Effector CD8-positive, alpha-beta T cell (primary cell): ENCODE measurements at places on chromosomes 1 and 21.

GRCh38 chr21:22342889-22343288 lies 1344.7 kb downstream of the NCAM2 start:
- no peak for DNase-seq

GRCh38 chr1:65840683-65841082 lies 48.0 kb downstream of the PDE4B start:
- no peak for DNase-seq

- no peak for DNase-seq
These were observed 153.6 kb downstream of the PGBD5 start for GRCh38 chr1:230272557-230272956.

GRCh38 chr1:100649146-100649545 lies 70.4 kb upstream of the VCAM1 start:
- DNase-seq, result no peak

DNA sequence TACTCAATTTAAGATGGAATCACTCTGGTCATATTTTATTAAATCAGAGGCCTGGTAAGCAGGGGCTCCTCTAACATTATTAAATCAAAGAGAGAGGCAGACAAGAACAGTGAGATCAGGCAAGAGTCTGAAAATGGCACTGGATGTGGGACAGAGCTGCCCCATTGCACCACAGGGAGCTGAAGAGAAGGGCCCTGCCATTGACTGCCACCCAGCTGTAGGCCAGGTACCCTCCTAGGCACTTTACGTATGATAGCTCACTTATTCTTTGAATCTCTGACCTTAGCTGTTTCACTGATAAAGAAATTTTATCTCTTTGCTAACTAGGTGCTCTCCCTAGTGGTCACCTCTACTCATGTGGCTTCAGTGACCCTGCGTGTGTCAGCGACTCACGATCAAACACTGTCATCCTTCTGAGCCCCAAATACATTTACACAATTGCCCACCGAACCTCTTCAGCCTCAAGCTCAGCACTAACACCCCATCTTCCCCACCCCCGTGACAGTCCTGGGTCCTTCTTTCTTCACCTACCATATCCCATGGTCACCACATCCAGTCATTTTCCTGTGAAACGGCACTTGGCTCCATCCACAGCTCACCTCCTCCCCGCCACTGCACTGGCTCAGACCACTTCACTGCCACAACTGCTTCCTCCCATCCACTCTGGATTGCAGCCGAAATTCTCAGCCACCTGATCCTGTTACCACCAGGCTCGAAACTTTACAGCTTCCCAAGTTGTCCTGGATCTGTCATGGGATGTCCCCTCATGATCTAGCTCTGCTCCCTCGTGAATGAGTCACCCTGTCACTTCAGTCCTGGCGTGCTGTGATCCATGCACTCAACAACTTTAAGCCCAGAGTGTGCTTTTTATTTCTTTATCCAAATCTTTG lies 97.3 kb upstream of the SYT6 start:
- no peak for DNase-seq

DNA sequence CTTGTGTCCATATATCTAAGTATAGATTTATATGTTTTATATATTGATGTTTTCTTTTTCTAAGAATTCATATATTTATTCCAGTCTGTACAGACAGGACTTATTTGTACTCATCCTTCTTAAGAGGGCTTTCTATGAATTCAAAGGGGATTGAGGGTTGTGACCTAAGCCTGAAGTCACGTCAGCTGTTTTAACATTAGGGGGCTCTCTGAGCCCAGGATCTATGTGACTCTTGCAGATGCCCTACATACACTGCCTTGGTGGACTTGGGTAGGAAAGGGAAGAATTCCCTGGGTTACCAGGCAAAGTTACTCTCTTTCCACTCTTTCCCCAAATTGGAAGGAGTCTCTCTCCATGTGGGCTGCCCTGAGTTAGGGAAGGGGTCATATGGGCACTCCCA lies 283.8 kb upstream of the DAB1 start:
- DNase-seq, result no peak

DNA sequence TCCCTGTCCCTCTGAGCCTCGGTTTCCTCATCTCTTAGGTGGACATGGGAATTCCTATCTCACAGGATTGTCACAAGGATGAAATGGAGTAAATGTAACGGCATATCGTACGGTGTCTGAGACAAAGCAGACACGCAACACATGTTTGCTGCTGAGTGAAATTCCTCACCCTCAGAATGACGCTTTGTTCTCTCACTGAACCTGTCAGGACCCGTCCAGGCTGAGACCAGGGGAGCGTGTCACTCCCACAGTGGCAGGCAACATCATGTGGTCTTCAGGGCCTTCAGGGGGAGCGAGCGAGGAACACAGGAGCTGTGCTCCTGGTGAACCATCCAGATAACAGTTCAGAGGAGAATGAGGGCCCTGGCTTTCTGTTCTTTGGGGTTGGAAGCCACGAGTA lies 74.2 kb downstream of the TOMM20 start:
- no peak for DNase-seq

DNA sequence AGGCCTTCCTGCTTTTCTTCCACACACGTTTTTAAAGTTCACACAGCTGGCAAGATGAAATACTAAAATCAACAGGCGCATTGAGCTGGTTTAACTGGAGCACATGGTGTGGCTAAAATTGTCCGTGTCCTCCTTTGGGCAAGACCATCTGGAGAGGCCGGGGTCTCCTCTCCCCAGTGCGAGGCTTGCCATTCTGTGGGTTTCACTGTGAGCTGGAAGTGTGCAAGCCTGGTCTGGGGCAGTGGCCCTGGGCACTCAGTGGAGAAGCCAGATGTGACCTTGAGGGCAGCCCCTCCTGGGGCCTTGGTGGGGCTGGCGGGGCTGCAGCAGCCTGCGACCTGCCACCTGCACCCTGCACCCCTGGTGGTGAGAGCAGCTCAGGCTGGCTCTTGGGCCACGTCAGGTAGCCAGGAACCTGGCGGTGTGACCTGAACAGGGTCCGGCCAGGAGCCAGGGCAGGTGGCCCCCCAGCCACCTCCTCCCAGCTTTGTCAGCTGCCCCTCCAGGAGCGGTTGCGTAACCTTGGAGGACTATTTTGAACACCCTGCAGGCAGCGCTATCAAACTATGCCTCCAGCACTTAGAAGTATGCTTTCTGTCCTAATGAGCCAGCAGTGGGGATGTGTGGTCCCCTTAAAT lies 52.4 kb downstream of the SLC37A1 start:
- no peak for DNase-seq

- DNase-seq, result no peak
These were observed 29.1 kb upstream of the NEK2 start for GRCh38 chr1:211704543-211704942.

- peak; percentile 80 for DNase-seq
These were observed 34.8 kb downstream of the KCNQ4 start for GRCh38 chr1:40818264-40818961.

DNA sequence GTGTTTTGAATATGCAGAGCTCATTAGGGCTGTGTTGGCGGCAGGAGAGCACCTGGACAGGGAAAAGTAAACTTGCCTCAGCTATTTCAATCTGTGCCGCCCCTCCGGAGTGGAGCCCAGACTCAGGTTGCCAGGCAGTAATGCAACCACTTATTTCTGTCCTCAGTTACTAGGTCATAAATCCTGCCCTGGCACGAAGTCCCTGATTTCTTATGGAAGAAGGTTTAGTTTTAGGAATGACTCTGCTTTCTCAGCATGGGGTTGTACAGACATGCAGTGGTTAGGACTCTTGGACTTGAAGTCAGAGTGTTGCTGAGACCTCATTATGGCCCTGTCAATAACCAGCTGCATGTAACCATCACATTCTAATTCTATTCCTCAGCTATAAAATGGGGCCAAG lies 98.3 kb upstream of the FGGY start:
- DNase-seq, result no peak

DNA sequence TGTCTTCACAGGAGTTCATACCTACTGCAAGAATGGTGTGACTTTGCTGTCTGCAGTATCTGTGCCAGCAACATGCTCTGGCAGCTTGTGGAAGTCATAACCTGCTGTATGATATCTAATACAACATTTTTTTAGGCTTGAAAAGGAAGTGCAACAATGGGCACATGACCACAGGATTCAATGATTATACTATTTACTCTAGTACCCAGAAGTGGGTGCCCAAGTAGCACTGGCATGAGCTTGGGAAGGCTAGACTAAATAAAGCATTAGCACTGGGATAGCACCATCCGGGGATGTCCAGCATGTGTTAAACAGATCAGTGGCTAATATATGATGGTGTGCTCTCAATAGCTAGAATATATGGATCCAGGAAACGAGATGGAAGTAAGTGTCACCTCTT lies 98.6 kb upstream of the PDE4B start:
- DNase-seq, result no peak

- DNase-seq, result no peak
These were observed 53.4 kb downstream of the SSBP3 start for GRCh38 chr1:54352755-54353154.

- no peak for DNase-seq
These were observed 18.7 kb upstream of the PODN start for GRCh38 chr1:53043271-53043670.

DNA sequence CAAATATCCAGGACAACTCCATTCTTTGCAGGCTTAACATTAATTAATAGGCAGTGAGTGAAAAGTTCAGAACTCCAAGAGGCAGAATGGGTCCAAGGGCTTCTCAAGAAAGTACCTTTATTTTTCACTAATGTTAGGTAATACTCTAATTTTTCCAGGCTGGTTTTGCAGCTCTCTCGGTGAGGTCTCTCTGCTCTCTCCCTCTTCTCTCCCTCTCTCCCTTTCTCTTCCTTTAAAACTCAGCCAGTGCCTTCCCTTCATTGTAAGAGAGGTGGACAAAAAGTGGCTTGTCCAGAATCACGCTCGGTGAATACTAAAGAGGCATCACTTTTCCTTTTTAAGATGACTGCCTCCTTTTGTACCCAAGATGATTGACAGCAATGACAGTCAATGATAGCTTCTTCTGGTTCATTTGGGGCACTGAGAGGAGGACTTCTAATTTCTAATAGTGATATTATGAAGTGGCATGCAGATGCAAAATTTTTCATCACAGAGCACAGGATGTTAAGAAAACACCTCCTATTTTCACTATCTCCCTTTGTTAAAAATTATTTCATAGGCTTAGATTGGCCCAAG lies 1.3 kb upstream of the CHI3L1 start:
- DNase-seq, result no peak

GRCh38 chr1:161440312-161440894 lies 64.9 kb upstream of the FCGR2A start:
- no peak for DNase-seq

GRCh38 chr1:189619682-189620332 lies 857.9 kb downstream of the BRINP3 start:
- no peak for DNase-seq

DNA sequence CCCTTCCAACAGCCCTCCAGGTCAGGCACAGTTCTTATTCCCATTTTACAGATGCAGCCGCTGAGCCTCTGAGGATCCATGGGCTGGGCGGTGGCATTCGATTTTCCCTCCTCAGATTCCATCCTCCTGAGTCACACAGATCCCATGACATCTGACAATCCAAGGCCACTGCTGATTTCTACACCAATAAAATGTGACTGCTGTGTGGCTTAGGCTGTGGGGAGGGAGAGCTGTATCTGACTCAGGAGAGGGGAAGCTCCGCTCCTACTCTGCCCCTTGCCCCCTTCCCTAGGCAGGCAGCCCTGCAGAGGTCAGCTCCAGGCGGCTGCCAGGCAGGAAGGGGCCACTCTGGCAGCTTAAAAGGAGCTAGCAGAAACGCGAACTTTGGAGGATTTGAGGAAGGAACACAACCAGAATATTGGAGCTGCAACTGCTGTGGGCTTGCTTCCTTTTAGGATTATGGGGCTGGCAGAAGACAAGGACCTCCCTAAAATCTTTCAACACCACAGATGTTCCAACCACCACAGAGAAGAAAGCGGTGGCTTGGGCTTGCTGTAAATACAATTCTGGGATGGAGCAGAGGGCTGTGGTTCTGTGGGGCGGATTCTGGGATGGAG lies 50.0 kb downstream of the MRPL37 start:
- DNase-seq, result no peak

DNA sequence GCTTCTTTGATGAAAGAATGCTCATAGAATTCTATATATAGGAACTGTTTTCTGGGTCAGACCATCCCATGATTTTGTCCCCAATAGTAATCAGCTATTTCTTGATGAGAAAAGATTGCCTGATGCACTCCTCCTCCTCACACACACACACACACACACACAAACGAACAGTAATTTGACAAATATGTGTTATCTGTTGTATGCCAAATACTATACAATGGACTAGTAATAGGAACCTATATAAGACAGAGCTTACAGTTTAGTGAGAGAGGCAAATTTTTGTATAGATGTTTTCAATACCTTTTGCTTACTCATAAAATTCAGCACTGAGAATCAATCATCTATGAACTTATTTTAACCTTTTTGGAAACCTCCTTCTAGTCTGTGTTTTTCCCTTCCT lies 76.8 kb downstream of the PLA2G4A start:
- DNase-seq, result no peak

- no peak for DNase-seq
These were observed 4.7 kb downstream of the TNN start for GRCh38 chr1:175072099-175072951.

DNA sequence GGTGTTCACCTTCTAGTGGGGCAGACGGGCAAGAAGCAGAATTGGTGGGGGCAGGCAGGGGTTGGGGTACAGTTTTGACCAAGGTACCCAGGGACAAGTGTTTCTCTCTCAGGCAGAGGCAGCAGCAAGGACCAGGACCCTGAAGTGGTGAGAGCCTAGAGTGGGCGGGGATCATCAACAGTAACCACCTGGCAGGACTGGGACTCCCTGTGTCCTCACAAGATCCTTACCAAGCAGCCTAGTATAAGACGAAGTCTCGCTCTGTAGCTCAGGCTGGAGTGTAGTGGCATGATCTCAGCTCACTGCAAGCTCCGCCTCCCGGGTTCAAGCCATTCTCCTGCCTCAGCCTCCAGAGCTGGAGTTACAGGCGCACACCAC lies 3.2 kb upstream of the NADK start:
- DNase-seq, result no peak

DNA sequence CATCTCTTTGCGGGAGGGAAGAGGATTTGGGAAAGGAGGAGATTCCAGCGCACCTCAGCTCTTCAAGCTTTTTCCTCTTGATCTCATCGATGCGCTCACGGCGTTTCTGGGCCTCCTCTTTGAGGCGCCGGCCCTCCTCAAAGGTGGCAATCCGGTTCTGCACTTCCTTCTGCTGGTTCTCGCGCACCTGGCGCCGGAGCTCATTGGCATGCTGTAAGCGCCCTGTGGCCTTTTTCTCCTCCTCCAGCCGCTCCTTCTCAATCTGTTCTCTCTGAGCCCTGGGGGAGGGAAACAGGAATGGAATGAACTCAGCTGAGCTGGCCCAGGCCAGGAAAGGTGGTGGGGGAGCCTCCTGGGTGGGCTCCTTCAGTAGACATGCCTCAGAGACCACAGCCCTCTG lies 10.4 kb upstream of the VSIG8 start:
- DNase-seq, result no peak

- DNase-seq, result no peak
These were observed 20.4 kb upstream of the SUMO3 start for GRCh38 chr21:44838039-44838895.

DNA sequence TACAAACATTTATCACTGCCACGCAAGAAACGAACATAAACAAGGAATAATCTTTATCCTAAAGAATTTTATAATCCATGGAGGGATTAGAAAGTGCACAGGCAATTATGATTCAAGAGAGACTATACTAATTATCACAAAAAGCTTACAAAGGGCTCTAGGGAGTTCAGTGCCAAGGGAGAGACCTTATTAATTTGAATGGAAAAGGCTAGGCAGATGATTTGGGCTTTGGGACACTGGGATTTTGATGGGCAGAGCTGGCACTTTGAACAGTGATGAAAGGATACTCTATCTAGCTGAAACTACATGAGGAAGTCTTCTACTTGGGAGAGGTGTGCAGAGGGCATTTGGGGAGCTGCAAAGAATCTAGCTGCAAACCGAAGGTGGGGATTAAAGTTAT lies 48.9 kb upstream of the IVNS1ABP start:
- no peak for DNase-seq
